ENCODE measurements at places on chromosomes 1 and 21.
A peak's percentile ranks its signal among the peaks of the same experiment; 100 is the strongest.

- DNase-seq = no peak
Measured at GRCh38 chr1:3510136-3510955, 55.9 kb downstream of the ARHGEF16 start.

DNA sequence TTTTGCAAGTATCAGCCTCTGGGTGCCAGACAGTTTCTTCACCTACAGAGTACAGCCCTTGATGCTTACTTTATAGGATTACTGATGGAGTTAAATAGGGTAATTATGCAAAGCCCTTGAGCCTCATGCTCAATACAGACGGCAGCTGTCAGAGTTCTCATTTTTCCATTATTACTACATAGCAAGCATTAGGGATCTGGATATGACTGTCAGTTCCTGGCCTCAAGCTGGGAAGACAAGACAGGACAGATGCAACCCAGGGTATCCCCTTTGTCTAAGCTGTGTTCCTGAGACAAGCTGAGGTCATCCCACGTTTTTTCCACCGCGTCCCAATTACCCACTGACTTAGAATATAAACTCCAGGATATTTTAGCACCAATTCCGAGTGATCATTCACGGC, 94.4 kb downstream of the SLC35F3 start:
- no peak for DNase-seq

GRCh38 chr1:212488436-212489283, 55.9 kb downstream of the NENF start:
- DNase-seq = no peak

DNA sequence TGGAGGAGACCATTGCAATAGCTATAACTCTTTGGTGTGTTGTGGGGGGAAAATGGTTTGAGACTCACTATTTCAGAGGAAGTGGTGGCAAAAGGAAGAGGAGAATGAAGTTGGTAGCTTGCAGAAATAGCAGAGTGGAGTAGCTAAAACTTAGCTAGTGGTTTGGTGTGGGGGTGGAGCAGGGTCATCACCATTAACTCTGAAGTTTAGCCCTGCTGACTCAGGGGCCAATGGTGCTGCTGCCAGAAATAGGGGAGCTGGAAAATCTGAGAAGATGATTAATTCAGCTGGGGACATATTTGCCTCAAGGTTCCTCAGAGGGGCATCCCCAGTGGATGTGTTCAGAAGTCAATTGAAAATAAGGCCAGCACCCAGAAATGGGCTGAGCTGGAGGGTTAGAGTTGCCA, 65.4 kb downstream of the RUNX1 start:
- DNase-seq = peak; percentile 53

- no peak for DNase-seq
Measured at GRCh38 chr1:247164694-247165093, 7.1 kb downstream of the ZNF124 start.

DNA sequence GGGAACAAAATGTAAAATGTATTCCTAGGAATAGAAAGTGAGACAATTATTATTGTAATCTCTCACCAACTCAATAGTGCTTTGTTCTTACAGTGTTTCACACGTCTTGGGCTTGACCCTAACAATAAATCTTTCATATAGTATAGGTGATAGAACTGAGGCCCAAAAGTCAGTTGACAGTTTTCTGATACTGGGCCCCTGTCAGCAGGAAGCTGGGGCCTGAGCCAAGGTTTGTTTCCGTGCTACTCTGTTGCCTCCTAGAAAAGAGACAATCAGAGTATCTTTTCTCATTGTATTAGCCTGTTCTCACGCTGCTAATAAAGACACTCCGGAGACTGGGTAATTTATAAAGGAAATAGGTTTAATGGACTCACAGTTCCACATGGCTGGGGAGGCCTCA, 5.0 kb downstream of the RRP1B start:
- DNase-seq = no peak

Measured in DND-41 (cell line).